ENCODE measurements at places on chromosomes 16 and 17. TPM values are rescaled to one million over a fixed set of nuclear protein-coding genes. Genes with fewer than 3 reads are reported as not detected.

DNA sequence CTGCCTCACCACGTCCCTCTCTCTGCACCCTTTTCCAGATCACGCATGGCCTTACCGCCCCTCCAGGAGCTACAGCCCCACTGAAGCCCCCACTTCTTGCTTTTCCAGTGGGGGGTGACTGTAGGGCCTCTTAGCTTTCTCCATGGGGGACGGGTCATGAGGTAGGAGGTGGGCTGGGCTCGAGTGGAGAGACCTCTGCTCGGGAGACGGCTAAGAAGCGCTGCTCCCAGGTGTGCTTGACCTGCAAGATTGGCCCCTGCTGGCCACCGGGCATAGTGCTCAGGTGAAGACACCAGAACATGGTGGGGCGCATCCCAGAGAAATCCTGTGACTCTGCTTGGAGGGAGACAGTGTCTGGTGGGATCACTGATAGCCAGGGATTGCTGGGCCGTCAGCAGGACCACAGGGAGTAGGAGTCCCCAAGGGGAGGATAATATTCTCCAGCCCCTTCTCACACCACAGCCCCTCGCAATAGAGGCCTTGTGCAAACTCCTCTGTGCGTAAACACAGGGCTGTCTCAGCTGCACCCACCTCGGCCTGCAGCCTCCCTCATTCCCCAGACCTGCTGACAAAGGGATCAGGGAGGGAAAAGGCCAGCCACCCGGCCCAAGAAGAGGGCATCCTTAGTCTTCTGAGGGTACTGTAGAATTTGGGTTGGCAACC, 8.9 kb upstream of the GALK1 start:
- DNase-seq: no peak

- DNase-seq: peak; percentile 81
Observed at GRCh38 chr17:81917565-81918332, at the start of gene SIRT7. SIRT7 (minus strand) TSS chr17:81918176; CDS start chr17:81918131, 45 bp downstream.

DNA sequence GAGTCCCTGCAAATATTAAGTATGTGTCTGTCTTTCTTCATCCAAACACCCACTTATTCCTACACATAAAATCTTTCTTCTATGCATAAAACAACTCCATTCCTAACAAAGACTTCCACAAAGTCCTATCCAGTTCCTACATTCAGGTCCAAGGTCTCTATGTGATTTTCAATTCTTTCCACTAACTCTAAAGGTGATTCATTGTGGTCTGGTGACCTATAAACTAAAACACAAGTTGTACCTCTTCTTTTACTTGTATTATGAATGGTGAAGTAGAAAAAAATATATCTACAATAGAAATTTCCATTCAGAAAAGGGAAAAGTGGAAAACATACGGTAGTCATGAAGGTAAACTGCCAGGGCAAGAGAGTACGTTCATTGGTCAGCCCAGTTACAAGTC, 56.6 kb downstream of the USP32 start:
- DNase-seq: no peak

DNA sequence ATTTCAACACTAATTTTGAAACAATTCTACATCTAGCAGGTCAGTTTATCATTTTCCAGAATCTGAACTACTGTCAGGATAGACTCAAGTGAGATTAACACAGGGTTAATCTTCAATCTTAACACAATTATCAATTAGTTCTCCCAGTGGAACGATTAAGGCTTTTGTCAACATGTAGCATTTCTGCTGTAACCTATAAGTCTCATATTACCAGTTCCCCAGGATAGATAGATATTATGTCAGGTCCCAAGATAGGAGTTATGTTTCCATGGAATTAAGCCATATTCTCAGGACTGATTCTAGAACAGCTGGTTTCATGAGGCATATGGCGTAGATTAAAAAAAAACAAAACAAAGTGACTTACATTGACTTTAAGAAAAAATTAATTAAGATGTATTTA, 4.4 kb upstream of the FBF1 start:
- no peak for DNase-seq

- DNase-seq: no peak
Observed at GRCh38 chr17:72476575-72476986, 355.8 kb downstream of the SOX9 start.

DNA sequence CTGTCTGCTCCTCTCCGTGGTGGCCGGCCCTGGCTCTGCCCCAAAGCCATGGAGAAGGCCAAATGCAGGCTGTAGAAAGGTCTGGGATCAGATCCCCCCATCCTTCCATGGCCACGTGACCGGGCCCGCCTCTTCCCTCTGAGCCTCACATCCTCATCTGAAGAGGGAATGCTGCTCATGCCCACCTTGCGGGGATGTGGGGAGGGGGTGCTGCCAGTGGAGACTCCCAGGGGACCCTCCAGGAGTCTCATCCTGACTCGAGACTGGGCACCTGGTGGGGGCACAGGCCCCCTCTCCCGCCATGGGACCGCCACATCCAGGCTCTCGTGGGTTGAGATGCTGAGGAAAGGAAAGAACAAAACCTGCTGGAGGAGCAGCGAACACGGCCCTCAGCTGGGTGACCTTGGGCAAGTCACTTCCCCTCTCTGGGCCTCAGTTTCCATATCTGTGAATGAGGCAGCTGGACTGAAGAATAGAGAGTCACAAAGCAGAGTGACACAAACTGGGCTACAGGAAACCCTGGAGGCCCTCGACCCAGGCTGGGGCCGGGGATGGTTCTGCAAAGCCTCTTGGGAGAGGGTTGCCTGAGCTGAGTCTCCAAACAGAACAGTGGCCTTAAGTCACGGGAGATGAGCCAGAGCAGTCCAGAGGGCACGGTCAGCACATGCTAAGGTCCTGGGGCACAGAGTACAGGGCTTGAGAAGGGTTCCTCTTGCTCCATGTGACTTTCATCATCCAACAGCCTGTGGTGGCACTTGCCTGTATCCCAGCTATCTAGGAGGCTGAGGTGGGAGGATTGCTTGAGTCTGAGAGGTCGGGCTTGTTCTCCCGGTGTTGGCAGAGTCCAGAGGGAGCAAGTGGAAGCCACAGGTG, 30.1 kb downstream of the SOCS1 start:
- DNase-seq: no peak

GRCh38 chr17:26962255-26963162, 331.4 kb upstream of the WSB1 start:
- DNase-seq: no peak

GRCh38 chr17:77811521-77811920, 147.0 kb upstream of the TNRC6C start:
- DNase-seq: peak; percentile 14

DNA sequence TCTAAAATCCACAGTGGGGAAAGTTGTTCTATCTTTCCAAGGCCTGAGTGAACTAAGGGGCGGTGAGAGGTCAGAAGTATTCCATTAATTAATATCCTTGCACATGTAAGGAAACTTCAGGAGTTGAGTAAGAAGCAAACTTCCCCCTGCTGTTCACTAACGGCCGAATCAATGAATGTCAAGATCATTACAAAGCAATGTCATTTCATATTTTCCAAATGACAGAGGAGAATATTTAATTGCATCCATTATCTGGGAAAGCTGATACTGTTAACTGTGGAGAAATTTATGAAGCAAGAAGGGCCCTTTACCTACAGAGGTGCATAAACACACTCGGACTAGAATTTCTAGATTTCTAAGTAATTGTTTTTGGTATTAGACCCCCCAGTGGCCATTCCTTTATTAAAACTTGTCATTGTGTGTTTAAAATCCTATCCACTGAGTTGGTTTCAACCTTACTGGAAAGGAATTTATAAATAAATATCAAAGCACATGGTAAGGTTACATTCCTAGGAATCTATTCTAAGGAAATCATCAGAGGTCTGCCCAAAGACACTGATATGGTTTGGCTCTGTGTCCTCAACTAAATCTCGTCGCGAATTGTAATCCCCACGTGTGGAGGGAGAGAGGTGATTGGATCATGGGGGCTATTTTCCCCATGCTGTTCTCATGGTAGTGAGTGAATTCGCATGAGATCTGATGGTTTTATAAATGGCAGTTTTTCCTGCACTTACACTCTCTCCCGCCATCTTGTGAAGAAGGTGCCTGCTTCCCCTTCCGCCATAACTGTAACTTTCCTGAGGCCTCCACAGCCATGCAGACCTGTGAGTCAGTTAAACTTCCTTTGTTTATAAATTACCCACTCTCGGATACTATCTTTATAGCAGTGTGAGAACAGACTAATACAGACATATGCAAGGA, 20.4 kb upstream of the SMURF2 start:
- DNase-seq: no peak

DNA sequence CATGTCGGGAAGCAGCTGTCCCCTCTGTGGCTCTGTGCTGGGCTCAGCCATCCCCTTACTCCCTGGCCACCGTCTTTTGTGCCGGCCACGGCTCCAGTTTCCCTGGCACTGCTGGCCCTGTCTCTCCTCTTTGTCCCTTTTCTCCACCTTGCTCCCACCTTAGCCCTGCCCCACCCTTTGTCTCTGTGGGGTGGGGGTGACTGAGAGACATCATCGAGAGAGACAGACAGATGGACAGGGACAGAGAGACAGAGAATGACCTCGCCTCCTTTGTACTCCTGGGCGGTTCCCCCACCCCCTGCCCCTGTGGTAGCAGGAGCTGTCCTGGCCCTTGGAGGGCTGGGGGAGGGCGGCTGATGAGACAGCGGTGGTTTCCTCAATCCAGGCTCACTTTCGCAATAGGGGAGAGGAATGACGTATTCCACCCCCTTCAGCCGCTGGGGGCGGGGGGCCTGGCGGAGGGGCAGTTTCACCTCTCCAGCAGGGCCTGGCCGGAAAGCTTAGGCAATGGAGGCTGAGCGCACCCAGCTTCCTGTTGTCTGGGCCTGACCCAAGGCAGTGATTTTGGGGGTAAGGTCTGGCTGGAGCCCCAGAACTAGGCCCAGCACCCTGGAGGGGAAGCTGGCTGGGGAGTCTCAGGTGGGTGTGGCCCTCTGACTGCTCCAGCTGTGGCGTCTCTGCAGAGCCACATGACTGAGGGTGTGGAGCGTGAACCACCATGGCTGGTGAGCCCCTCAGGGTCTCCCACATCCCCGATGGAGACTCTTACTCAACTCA, 7.3 kb downstream of the FMNL1 start:
- DNase-seq: peak; percentile 94

GRCh38 chr16:83351846-83352245, 455.9 kb upstream of the HSBP1 start:
- DNase-seq: no peak

GRCh38 chr16:82651921-82652601, 25.3 kb downstream of the CDH13 start:
- no peak for DNase-seq

Gene CLEC19A
- total RNA-seq: not detected

Gene MPP3
- 21.9 TPM for total RNA-seq

Gene EVPLL
- total RNA-seq: not detected

Gene DPEP3
- total RNA-seq: 0.13 TPM

Gene KRTAP2-3
- total RNA-seq: not detected

Gene LLGL2
- 3.0 TPM for total RNA-seq

Gene HASPIN
- total RNA-seq: 0.44 TPM

Gene SLC13A2
- not detected for total RNA-seq
